ENCODE measurements at places on chromosomes 12 and 14.
A peak's percentile ranks its signal among the peaks of the same experiment; 100 is the strongest.

- peak; percentile 97 for DNase-seq
Observed at GRCh38 chr12:100200463-100201181, at the start of gene ACTR6. ACTR6 (plus strand) TSS chr12:100200815; CDS start chr12:100200852, 37 bp downstream.

DNA sequence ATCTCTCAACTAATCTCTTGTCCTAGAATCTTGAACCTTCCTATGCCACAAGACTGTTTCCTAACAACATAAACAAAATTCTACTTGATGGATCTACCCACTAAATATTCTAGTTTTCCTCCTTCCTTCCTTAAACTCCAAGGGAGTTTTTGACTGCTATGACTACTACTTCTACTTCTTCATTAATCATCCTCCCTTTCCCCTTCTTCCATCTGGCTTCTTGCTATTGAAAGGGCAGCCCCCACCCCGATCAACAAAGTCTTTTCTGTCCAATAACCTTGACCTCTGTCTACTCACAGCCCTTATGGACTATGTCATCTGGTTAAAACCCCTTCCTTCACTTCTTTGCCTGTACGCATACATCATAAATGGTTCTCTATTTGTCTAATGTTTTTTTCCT lies 5.6 kb downstream of the LTA4H start:
- DNase-seq, result no peak

- DNase-seq, result no peak
Observed at GRCh38 chr12:130435826-130436225, 98.1 kb downstream of the PIWIL1 start.

GRCh38 chr12:26666286-26666685 lies 166.7 kb downstream of the ITPR2 start:
- DNase-seq, result no peak

- DNase-seq, result no peak
Observed at GRCh38 chr12:56202366-56202765, 13.1 kb upstream of the SMARCC2 start.

All from activated naive CD4-positive, alpha-beta T cell treated with Interleukin-2 at 50 U/mL for 16 hours (primary cell).